Neural crest cell (in vitro differentiated cells): ENCODE measurements at places on chromosomes 16 and 17.
A peak's percentile ranks its signal among the peaks of the same experiment; 100 is the strongest.

- DNase-seq, result no peak
Observed at GRCh38 chr16:14549789-14550153, 80.3 kb downstream of the PARN start.

GRCh38 chr17:50794361-50794760 lies 27.0 kb upstream of the ANKRD40CL start:
- DNase-seq, result no peak

- DNase-seq, result no peak
Observed at GRCh38 chr16:3980253-3981111, 100.0 kb upstream of the CREBBP start.

DNA sequence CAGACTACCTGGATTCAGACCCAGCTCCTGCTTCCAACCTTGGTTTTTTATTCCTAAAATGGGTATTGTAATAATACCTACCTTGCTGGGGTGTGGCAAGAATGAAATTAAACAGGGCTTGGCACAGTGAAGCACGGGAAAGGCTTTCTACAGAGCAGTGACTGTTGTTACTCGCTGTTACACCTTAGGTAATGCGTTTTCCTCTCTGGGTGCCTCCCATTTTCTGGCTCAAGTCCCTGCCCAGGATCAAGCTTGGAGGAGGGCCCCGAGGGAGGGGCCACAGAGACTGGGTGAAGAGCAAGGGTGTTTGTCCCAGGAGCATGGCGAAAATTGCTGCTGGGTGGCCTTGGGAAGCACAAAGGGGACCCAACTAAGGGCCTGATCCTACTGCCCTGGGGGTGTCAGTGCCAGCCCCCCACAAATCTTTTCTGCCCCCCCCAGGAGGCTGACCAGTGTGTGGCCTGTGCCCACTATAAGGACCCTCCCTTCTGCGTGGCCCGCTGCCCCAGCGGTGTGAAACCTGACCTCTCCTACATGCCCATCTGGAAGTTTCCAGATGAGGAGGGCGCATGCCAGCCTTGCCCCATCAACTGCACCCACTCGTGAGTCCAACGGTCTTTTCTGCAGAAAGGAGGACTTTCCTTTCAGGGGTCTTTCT lies 13.3 kb downstream of the MIEN1 start:
- DNase-seq, result no peak

GRCh38 chr17:44338702-44339101 lies 6.4 kb upstream of the GRN start:
- no peak for DNase-seq

DNA sequence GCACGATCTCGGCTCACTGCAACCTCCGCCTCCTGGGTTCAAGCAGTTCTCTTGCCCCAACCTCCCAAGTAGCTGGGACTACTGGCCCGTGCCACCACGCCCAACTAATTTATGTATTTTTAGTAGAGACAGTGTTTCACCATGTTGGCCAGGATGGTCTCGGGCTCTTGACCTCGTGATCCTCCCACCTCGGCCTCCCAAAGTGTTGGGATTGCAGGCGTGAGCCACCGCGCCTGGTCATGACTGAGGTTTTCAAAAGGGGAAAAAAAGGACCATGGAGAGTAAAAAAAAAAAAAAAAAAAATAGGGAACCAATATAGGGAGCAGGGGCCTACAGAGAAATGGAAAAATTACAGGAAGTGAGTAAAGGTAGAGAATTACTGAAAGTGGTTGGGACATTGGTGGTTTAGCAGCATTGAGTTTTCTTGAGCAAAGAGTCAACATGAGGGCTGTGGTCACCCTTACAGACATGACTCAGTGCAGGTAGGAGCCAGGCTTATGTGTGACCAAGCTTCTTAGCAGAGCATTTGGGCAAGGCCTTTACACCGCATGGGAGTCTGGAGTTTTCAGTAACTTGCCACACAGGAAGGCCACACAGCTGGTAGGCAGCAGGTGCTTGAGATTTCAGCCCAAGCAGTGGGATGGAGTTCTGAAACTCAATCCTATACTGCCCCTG lies 447.3 kb downstream of the HS3ST3B1 start:
- no peak for DNase-seq

DNA sequence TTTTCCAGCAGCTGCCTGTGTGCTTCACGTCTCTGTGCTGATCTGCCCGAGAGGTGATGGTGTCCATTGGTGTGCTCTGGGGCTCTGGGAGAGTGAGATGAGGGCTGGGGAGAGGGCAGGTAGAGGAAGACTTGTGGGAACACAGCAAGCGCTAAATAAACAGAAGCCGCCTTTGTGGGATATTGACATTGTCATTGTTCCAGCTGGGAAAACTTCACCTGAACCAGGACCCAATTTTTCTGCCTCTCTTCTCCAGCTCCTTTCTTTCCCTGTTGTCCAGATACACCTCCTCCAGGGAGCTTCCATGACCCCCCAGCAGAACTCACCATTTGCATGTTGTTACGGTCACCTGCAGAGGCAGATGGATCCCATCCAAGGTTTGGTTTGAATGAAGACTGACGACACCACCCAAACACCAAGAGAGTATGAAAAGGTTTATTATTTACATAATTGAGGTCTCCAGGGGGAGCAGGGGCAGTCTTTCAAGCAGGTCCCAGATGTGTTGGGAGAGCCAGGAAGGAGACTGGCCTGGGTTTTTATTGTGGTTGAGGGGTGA lies 3.6 kb upstream of the ITGA3 start:
- DNase-seq, result no peak

DNA sequence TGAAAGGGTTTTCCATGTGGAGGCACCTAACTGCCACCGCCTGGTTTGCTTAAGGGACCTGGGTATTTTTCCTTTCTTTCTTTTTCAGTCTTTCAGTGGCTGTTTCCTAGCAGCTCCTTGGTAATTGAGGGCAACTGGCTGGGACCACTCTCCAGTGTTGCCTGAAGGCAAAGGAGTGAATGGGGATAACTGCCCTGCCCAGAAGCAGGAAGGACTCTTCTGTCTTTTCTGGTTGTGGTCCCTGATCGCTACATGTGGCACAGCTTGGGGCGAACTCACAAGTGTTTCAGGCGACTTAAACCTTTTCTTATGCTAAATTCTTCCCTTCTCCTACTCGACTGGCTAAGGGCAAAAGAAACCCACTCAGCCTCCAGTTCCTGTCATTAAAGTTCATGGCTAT lies 10.1 kb upstream of the TMEM98 start:
- no peak for DNase-seq

- no peak for DNase-seq
Observed at GRCh38 chr17:42457107-42457792, 1.4 kb upstream of the ATP6V0A1 start.

- DNase-seq, result no peak
Observed at GRCh38 chr16:69620573-69620972, 54.8 kb downstream of the NFAT5 start.

DNA sequence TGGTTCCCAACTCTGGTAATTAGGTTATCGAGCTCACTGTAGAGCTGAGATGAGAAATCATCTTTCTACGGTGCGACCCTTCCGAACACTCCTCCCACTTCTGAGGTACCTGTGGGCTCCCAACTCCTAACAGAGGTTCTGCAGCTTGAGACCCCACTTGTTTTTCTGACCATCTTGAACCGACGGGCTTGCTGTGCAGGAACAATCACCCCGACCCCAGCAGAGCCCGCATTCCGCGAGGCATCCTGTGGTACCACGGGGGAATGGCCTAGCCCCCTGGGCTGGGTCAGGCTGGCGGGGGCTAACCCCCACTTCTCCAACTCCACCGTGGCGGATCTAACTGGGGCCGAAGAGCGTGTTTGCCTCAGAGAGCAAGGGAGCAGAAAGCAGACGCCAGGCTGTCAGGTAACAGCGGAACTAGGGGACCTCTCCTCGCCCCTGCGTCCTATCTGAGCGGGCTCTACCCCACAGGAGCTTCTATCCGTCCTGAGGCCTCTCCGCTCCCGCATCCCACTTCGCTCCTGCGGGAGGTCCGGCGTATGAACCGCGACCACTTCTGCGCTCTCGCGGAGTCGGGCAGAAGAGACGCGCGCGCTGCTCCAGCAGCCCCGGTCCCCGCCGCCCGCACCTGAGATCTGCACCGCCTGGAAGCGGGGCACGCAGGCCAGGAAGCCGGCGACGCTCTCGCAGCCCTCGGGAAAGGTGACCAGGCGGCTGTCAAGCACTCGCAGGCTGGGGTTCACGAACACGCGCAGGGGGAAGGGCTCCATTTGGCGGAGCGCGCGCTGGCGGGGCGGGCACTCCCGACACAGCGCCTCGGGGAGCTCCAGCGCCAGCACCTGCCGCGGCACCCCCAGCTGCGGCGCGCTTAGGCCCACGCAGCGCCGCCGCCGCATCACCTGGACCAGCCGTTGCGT lies 761 bp downstream of the PDF start:
- DNase-seq, result no peak

- peak; percentile 25 for DNase-seq
Observed at GRCh38 chr17:2172077-2172851, 117.4 kb downstream of the HIC1 start.

- DNase-seq, result peak; percentile 89
Observed at GRCh38 chr17:49414622-49415350, at the start of gene PHB1. PHB1 (minus strand) TSS chr17:49414882; CDS start chr17:49413264, 1,618 bp downstream.
